Activated naive CD4-positive, alpha-beta T cell (primary cell): ENCODE measurements at places on chromosomes 7 and 10.
A peak's percentile ranks its signal among the peaks of the same experiment; 100 is the strongest.

GRCh38 chr7:33128990-33129805, at the start of gene BBS9:
BBS9 (plus strand) TSS chr7:33129564; CDS start chr7:33146253, 16,689 bp downstream.
- DNase-seq, result peak; percentile 75

DNA sequence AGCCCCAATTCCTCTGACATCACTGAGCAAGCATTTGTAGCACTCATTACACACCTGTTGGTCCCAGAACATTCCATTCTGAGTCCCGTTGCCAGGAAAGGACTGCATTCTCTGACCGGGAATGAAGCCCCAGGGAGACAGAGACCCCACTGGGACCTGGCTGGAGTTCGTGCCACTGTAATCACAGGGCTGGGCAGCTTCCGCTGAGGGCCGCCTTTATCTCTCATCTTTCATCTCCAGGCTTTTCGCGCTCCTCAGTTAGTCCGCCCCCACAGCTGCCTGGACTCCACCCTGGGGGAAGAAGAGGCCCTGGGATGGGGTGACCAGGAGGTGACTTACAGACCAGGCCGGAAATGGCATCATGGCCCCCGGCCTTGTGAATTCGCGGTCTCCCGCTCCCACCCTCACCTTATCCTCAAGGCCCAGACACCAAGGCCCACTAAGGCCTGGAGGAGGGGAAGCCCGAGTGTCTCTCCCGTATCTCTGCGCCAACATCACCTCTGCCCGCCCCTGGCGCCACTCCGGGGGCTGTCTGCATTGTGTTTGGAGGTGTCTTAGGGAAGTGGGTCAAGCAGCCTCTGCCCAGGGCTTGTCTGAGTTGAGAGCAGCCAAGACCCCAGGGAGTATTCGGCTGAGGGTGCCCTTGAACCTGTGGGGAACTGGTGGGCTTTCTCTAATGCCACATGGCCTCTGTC, 75.4 kb downstream of the PROSER2 start:
- DNase-seq, result no peak

DNA sequence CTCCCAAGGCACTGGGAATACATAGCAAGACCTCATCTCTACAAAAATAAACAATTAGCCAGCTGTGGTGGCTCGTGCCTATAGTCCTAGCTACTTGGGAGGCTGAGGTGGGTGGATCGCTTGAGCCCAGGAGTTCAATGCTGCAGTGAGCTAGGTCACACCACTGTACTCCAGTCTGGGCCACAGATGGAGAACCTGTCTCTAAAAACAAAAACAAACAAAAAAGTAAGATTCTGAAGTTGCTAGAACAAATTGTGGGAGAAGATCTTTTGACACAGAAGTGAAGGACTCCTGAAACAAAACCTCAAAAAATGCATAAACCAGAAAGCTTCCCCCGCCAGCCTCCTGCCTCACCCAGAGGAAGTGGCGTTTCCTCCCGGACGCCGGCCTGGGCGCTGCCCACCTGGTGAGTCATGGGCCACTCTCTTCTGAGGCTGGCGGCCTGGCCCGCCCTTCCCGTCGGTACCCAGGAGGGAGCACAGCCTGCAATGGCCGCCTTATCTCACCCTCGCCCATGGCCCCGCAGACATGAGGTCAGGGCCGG, 25.4 kb upstream of the ELN start:
- DNase-seq, result no peak

DNA sequence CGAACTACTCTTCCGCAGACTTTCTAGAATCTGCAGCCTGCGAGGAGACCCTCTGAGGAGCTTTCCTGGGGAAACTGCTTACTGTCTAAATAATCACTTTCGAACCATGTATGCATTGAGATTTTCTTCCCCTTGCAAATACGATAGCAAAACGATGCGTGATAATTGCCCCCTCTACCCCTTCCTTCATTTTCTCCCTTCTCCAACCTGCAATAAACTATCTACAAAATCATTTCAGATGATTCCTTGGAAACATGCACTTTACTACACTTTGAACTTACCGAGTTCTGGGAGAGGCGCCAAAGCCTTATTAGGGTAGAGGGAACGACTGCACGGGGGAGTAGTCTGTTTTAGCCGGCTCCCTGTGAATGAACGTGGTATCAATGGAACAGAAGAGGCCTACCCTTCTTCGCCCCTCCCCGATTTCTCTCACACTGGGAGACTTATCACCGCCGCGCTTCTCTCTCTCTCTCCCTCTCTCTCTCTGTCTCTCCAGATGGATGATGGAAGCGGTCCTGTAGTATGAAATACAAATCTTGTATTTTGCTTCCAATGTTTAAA, at the start of gene FGFBP3:
Gene FGFBP3, minus strand, starts transcription at position 370 of the 561 bp plus-strand sequence. CDS start 517 bp downstream, outside the sequence.
- no peak for DNase-seq

DNA sequence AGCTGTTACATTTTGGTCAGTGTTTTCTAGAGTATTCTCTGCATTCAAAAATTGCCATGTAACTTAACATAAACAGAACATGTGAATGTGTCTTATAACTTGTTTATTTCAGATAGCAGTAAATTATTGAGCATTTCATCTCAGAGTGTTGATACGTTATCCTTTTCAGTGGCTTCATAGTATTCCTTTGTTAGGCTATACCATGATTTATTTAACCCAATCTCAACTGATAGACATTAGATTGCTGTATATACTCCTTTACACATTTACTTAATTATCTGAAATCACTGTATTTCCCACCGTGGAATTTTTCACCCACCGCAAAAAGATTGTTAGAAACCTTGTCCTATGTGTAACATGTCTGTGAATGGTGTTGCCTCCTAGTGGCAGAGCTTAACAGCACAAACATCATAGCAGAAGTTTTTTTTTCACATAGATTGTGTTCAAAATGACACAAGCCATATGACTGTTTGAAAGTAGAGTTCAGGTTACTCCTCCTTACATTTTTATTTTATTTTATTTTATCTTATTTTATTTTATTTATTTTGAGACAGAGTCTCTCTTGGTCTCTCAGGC, 21.4 kb downstream of the SLF2 start:
- DNase-seq, result no peak

- no peak for DNase-seq
Measured at GRCh38 chr10:62264702-62265436, 3.8 kb downstream of the RTKN2 start.

DNA sequence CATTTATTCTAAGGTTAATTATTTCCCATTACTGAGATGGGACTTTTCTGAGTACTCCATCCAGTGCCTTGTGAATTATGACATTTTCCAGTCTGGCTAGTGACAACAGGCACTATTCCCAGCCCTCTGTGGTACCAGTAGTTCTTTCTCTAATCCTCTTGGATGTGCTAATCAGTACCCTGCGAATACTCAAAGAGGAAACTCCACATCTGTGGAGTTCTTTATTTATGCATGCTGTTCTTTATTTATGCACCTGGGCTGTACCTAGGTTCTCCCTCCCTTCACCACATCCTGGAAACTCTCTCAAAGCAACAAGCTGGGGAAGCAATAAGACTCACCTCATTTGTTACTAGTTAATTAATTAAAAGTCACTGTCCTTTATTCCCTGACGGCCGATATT, 83.5 kb downstream of the TSPAN12 start:
- no peak for DNase-seq

GRCh38 chr7:101817471-101818286, at the start of gene CUX1:
CUX1 (plus strand) TSS chr7:101817626; CDS start chr7:101817640, 14 bp downstream.
- DNase-seq, result no peak

DNA sequence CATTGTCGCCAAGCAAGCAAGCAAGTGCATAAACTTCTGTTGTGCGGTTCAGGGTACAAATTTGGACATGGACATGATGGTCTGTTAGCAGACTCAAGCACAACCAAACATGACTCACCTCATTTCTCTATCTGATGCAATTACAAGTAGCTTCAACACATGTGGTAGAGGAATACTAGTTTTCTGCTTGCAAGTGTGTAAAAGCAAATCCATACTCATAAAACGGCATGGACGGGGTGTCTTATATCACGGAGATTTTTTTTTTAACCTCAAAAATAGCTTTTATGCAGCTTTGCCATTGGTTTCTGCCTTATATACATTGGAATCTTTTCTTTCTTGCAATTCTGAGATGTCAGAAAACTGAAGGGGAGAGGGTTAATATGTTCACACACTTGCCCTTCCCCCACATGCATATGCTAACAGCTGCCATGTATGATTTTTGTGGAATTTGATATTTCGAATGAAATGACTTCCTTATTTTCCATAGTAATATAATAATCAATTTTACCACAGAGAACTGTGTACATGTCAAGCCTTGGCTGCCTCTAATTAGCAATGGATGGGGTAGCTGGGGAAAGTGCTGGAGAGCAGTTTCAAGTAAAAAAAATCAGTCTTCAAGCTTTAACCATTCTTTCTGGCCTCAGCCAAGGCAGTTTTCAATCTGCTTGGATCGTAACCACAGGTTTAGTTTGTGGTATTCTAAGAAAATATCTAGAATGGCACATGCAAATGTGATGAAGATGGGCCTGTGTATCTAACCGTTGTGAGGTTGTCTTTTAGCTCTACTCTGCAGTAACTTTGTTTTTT, 106.0 kb upstream of the PDCD4 start:
- no peak for DNase-seq

- DNase-seq, result no peak
Measured at GRCh38 chr7:43072530-43072929, 39.9 kb upstream of the HECW1 start.
